ENCODE measurements at places on chromosomes 1 and 21.

- DNase-seq, result no peak
Measured at GRCh38 chr1:171515299-171515698, 30.0 kb downstream of the PRRC2C start.

GRCh38 chr1:178749581-178750166 is 24.6 kb downstream of the RALGPS2 start:
- no peak for DNase-seq

DNA sequence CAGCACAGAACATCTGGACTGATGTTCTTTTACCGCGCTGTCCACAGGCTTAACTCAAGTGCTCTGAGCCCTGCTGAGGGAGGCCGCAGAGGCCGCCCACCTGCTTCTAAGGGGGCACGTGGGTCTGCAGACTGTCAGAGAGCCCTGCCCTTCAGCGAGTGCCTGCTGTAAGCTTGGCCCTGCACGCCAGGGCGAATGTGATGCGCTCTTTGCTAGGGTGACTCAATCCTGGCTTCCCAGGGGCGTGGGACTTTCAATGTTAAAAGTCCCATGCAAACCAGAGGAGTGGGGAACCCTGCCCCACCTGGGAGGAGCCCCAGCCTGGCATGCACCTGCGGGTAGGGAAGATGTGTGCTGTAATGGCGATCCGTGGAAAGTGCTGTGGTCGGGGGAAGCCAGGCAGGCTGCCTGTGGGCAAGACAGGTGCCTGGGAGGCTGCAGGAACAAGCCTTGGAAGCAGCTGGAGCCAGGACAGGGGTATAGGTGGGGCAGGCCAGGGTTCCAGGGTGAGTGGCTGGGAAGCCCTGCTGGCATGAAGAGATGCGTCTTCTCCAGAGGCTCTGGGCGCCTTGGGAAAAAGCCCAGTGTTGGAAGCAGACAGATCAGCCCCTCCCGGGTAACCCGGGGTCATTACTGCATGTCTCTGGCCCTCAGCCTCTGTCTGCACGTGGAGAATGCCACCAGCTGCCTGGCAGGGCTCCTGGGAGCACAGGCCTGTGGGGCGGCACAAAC is 594 bp upstream of the PANK4 start:
- DNase-seq, result no peak

GRCh38 chr1:3054474-3054873 is 14.5 kb upstream of the PRDM16 start:
- no peak for DNase-seq

- no peak for DNase-seq
Measured at GRCh38 chr1:192476802-192477298, 98.7 kb upstream of the RGS1 start.

DNA sequence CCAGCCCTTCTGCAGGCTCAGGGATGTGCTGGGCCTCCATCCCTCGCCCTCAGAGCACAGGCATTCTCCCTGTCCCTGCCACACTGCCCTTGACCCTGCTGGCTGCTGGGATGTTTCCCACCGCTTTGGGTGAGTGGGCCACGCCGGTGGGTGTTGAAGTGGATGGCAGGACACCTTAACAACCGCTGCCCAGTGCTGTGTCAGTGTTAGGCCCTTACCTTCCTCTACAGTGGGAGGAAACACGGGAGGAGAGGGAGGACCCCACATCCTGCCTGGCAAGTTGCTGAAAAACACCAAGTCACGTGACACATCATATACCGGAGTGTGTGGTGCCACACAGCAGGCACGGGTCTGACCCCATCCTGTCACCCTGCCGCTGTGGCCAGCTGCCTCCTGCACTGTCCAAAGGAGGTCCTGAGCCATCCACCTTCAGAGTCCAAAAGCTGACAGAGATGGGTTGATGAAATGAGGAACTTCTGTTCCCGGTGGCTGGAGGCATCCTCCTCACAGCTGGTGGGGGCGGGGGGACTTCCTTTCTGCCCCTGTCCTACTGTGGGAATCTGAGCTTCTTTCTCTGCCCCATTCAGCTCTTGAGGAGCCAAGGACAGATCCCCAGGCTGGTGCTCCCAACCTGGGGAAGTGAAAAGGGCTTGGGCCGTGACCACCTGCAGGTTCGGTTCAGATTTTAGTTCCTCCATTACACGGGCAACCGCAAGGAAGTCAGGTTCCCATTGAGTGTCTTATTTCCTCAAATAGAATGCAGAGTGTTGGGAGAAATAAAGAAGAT is 3.2 kb upstream of the THEMIS2 start:
- DNase-seq, result peak; percentile 34

GRCh38 chr1:233675893-233676292 is 62.0 kb downstream of the KCNK1 start:
- no peak for DNase-seq

GRCh38 chr1:58782178-58783089 is 1.4 kb downstream of the JUN start:
- peak; percentile 27 for DNase-seq

GRCh38 chr1:45526135-45526644 is 4.5 kb upstream of the PRDX1 start:
- no peak for DNase-seq

- no peak for DNase-seq
Measured at GRCh38 chr1:191892716-191893115, 265.5 kb upstream of the RGS18 start.

- no peak for DNase-seq
Measured at GRCh38 chr1:194176212-194176611, 989.8 kb upstream of the B3GALT2 start.

DNA sequence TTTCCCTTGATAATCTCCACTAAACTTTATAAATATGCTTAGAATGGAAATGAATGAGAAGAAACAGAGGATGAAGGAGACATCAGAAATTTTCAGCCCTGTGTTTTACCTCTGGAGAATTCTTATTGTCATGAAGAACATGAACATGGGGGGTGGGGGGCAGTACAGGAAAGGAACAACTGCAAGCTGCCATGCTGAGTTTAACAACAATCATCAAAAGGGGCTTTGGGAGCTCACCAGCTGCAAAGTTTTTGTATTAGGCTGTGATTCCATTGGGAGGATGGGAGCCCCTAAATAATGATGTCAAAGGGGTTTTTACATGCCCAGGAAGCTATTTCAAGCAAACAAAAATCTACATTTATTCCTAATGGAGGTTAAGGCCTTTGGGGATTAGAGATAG is 103.3 kb downstream of the AKT3 start:
- DNase-seq, result no peak

DNA sequence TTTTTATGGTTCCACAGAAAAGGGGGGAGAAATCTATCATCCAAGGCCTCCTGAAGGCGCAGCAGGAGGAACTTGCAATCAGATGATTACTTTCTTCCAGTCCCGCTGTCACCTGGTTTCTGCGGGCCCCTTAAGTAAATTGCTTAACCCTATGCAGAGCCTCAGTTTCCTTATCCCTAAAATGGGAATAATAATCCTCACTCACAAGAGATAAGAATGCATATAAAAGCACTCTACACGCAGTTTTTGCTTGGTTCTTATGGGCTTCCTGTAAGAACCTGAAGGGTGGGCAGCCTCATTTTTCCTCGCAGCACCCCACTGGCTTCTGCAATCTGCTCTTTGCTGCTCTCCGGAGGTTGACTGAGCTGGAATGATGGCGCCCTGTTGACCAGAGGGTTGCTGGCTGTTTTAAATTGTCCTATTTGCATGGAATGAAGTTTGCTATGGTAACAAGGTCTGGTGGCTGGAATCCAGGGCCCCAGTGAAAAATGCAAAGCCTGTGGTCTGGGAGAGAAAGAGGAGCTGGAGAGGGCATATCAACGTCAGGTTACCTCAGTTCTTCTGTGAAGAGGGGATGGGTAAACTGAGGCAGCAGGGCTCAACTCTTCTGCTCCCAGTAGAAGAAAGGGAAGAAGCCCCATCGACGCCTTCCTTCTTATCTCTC is 1.0 kb upstream of the KAZN start:
- DNase-seq, result no peak

- no peak for DNase-seq
Measured at GRCh38 chr21:45470087-45470515, 65.1 kb downstream of the COL18A1 start.

- no peak for DNase-seq
Measured at GRCh38 chr21:34574601-34575529, 40.0 kb downstream of the RCAN1 start.

- DNase-seq, result no peak
Measured at GRCh38 chr1:185694081-185694480, 40.1 kb upstream of the HMCN1 start.

DNA sequence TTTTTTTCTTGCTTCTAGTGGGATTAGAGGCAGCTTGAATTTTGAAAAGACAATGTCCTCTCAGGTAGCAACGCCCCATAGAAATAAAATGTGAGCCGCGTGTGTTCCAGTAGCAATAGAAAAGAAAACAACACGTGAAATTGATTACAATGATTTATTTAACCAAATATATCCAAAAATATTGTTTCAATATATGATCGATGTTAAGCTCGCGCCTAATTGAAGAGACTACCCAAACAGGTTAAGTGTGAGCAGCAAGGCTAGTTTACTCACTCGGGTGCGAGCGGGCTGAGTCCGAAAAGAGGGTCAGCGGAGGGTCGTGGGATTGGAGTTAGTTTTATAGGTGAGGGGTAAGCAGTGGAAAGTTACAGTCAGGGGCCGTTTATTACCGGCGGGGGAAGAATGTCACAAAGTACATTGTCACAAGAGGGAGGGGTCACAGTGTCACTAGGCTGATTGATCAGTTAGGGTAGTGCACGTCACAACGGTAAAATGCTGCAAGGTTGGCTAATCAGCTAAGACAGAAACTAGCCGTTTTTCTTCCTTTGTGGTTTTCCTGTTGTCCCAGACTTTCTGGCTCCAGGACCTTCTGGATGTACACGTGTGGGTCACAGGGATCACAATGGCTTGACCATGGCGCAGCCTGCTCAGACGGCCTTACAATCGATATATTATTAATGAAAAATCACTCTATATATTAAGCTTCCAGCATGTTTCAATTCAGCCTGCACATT is 697 bp upstream of the ZNF670 start:
- DNase-seq, result no peak

DNA sequence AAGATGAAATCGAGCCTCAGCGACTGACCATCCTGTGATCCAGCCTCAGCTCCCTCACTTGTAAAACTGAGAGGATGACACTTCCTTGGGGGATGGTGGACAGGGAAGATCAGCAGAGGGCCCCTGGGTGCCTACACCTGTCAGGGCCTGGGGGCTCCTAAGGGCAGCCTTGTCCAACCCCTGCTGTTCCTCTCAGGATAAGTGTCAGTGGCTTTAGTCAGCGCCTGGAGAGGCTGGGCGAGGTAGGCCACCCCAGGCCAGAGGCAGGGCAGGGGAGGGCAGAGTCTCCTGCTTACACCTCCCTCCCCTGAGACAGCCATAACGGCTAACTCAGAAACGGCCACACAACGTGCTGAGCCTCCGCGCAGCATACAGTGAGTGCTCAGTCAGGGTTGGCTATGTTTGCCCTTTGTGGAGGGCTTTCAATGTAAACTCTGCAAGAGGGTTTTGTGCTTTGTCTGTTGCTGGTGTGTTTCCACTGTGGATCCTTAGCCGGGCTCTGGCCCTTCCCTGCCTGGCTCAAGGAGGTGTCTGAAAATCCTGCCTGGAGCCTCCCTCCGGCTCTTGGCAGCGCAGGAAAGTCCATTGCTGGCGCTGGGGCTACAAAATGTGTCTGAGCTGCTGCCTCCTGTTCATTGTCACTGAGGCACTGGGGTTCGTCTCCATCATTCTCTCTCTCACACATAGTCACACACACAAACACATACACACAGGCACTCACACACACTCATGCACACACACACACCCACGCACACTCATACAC is 588.4 kb downstream of the PTPRU start:
- DNase-seq, result no peak

GRCh38 chr1:80629304-80629837 is 1171.4 kb upstream of the ADGRL2 start:
- no peak for DNase-seq

DNA sequence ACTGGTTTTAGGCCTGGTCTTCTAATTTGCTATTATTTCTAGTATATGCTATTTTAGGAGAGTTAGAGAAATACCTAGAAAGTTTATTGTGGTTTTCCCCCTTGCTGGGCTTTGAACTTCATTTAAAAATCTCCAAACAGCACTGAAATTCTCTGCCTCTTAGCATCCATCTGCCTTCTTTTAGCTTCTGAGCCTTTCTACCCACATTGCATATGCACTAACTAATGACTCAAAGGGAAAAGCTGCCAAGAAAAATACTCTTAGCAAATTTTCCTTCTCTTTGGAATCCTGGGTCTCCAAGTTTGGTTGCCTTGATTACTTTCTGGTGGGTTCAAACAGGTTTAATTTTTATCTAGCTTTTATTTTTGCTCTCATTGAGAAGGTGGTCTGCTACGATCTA is 408.4 kb upstream of the PTBP2 start:
- no peak for DNase-seq

GRCh38 chr1:5947978-5948680 is 44.1 kb downstream of the NPHP4 start:
- DNase-seq, result no peak

DNA sequence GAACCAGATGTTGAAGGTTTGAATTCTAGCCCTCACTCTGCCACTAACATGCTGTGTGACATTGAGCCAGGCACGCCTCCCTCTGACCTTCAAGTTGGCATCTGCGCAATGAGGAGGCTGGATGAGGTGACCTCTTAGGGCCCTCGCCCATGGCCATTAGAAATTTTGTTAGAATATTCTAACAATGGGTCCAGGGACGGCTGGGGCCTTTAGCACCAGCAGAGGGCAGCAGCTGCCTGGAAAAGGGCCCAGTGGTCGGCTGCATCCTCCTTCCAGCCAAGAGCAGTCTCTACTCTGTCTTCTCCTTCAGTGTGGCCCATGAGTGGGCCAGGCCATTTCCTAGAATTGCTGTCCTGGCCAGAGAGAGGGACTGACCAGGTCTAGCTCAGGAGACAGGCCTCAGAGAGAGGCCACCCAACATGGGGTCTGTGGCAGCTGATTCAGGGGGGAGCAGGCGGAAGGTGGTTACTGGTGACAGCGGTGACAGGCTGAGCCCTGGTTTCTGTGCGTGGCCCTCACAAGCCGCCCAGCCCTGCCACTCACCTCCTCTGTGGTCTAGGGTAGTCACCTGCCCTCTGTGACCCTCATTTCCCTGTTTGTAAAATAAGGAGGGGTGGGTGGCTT is 101.3 kb upstream of the ACTL8 start:
- no peak for DNase-seq

- DNase-seq, result no peak
Measured at GRCh38 chr1:203369666-203370065, 18.7 kb upstream of the FMOD start.

- DNase-seq, result no peak
Measured at GRCh38 chr21:17901458-17902079, 82.4 kb upstream of the C21orf91 start.

DNA sequence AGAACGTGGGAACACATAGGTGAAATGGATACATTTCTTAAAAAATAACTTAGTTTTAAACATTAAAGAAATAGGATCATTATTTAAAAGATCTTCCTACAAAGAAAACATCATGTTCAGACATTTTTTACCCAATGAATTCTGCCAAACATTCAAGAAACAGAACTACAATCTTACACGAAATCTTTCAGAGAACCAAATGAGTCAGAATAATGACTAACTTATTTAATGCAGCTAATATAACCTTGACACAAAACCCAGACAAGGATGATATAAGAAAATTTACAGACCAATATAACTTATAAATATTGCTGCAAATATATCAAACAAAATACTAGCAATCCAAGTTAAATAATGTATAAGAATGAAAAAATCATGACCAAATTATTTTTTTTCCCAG is 220.1 kb upstream of the KCNK2 start:
- no peak for DNase-seq

- DNase-seq, result no peak
Measured at GRCh38 chr1:111602302-111602701, 17.3 kb upstream of the RAP1A start.

GRCh38 chr1:94329276-94329675 is 88.9 kb upstream of the ABCD3 start:
- no peak for DNase-seq

GRCh38 chr1:66351913-66352312 is 182.0 kb upstream of the SGIP1 start:
- no peak for DNase-seq
